ENCODE measurements at places on chromosomes 7 and 10.

DNA sequence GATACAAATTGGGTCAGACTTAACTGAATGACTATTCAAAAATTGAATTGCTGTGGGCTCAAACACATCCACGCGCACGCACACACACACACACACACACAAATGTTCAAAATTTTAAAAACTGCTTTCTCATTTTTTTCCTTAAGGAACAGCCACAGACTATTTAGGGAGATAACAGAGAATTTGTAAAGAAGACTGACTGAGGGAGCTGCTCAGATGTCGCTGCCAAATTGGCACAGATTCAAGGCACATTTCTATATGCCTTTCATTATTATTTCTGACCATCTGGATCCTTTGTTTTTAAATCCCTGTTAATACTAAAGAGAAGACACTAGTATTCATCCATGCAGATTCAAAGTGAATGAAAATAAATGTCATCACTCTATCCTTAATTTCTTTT lies 154.8 kb downstream of the DGKB start:
- no peak for DNase-seq

GRCh38 chr10:3495281-3495680 lies 289.7 kb downstream of the KLF6 start:
- no peak for DNase-seq

DNA sequence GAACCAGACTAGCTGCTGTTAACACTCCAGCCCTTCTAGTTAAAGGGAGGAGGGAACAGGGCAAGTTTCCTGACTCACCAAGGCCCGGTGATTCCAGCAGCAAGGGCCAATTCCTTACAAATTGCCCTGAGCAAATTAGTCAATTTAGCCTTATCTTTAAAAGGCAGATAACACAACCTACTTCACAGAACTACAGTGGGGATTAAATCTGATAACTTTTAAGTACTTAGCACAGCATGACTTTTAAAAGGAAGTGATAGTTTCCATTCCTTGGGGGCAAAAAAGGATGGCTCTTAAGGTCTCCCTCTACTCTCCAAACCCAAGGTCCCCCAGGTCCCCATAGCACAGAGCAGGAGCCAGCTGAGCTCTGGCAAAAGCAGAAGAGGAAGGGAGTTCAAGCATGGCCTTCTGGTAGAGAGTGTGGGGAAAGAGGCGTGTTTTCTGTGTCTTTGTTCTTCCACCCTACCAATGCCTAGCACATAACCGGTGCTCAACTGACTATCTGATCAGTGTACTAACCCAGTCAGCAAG lies 4.0 kb downstream of the CDCA7L start:
- no peak for DNase-seq

DNA sequence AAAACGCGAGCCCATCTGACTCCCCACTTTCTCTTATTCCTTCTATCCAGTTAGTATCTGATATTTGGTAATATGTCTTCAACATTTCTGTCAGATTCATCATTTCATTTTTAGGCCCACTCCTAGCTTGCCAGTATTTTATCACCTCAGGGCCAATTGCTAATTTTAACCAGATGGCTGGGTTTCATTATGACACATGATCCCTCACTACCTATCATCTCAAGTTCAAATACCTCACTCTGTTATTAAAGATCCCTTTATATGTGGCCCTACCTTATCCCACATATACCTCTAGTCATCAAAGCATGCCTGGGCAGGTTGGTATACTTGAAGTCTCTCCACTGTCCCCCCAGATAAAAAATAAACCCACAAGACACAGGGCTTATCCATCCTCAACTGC lies 104.9 kb downstream of the RNLS start:
- no peak for DNase-seq

- peak; percentile 24 for DNase-seq
These were observed 274.3 kb upstream of the NEBL start for GRCh38 chr10:21171197-21171935.

DNA sequence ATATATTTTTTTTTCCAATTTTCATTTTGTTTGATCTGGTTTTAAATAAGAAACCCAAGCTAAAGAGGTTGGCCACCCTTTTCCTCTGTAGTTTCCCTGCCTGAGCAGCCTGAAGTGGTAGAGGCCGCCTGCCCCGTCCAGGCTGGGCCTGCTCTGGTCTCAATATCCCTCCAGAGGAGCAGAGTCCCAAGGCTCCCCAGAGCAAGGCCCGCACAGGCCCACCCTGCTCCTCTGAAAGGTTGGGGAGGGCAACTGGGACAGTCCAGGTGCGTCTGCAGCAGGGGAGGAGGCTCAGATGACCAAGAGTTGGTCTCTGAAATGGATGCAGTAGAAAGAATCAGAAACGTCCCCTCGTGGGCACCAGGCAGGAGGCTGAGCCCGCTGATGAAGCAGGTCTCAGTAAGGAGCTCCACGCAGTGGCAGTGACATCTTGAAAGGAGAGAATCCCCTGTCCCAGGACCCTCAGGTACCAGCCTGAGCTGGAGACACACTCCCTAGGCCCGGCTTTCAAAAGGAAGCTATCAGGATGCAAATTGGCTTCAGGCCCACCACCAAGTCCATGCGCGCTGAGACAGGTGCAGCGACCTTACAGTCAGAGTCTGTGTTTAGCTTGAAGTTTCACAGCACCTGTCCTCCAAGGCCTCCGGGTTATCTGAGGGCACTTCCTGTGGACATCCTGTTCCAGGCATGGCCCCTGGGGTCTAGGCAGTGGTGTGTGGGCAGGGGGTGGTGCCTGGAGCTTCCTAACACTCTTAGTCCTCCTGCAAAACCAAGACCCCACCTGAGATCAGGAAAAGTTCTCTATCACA lies 37.7 kb downstream of the EN2 start:
- DNase-seq, result no peak

DNA sequence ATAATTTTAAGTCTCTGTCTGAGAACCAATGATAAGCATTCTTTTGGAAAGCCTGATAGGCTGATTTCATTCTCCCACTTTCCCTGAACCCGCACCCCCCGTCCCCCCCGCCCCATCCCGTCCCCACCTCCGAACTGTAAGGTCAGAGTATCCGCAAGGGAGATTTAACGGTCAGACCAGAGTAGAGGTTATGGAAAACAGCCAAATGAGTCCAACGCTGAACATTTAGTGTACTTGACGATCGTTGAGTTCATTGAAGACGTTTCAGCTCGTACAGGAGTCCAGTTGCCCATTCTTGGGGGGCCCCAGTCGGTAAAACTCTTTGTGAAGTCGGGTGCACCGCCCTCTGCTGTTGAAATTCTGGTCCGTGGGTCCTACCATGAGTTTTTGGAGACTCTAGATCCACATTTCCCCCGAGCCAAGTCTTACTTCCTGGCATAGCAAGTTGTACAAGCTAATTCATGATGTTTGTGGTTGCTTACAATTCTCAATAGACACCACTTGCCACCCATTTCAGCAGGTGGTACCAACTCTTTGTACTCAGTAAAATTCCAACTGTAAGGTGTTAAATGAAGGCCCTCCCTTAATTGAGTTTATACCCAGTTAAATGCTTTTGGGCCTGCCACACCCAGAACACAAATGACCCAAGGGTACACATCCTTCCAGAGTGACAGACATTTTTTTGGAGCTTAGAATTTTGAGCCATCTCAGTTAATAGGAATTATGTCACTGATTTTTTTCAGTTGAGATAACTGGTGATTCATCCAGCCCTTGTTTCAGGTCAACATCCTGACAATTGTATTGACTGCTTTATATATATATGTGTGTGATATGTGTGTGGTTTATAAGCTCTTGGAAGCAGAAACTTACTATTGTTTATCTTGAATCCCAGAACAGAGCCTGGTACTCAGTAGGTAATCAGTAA lies 1.2 kb downstream of the MARCHF5 start:
- DNase-seq, result peak; percentile 68

- DNase-seq, result no peak
These were observed 111.3 kb downstream of the SLIT1 start for GRCh38 chr10:97074256-97075145.

- no peak for DNase-seq
These were observed 62.6 kb downstream of the COL13A1 start for GRCh38 chr10:69864321-69864720.
